Astrocyte of the hippocampus (primary cell): ENCODE measurements at places on chromosomes 13 and 19.

DNA sequence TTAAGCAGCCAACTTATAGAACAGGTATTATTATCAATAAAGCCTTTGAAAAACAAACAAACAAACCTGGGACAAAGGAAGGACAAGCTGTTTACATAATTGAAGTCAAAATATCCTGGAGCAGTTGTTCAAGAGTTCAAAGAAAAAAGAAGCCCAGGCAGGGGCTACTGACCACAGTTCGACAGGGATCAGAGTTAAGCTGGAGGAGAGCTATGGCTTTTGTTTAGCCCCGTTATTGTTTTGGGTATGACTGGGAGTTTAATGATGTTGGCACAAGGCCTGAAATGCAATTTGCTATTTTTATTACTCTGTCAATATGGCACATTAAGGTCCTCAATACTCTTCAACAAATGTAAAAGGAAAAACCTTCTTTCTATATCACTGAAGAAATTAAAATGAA, 624.4 kb upstream of the KLHL1 start:
- peak; percentile 4 for DNase-seq

DNA sequence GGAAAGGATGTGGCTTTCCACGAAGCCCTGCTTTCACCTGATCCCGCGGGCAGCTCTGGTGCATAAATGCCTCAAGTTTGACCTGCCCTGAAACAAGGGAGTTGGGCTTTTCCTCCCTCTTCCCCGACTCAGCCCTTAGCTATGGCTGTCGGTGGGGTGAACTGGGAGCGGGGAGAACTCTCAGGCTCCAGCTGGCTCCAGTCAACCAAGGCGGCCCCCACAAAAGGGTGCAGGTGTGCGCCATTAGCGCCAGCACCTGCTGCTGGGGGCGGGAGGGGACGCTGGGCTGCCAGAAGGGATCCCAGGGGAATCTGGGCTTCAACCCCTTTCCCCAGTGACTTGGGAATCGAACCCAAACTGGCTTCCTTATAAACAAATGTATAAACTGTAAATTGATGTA, 7.1 kb upstream of the DHRS12 start:
- no peak for DNase-seq

DNA sequence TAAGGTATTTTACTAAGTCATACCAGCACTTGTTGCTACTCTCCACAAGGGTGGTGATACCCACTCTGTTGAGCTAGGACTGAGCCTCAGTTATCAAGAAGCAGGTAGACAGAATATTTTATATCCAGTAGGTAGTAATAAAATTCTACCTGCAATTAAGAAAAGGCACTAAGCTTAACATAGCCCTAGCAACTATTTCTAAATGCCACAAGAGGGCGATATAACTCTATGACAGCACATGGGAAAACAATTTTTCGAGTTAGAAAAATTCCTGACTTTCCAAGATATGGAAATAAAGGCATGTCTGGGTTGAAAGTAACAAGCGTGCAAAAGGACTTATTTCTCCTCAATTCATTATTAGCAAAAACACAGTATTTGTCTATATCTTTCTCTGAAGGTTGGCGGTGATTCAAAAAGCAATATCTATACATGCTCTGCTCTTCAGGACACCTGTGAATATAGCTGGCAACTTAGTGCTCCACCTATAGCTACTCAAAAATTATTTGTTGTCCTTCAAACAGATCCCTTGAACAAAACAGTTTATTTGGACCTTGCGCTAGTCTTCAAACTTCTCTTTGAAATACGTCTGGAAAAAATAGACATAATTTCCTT, 14.7 kb downstream of the CCDC169 start:
- peak; percentile 69 for DNase-seq

DNA sequence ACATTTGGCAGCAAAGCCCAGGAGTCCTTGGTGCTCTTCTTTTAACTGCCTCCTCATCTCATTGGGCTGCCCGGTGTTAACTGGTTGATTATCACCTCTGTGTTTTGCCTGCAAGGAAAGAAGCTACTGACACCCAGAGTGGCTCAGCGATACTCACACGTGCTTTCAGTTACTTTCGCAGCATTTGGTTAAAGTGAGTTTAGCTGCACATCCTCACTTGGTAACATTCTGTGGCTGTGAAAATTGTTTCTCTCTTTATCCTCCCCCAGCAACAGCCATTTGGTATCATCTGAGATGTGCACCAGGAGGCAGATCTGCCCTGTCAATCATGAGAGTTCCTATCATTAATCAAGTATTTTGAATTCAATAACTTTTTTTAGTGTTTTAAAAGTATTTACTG, 44.6 kb upstream of the GPR183 start:
- DNase-seq, result no peak

DNA sequence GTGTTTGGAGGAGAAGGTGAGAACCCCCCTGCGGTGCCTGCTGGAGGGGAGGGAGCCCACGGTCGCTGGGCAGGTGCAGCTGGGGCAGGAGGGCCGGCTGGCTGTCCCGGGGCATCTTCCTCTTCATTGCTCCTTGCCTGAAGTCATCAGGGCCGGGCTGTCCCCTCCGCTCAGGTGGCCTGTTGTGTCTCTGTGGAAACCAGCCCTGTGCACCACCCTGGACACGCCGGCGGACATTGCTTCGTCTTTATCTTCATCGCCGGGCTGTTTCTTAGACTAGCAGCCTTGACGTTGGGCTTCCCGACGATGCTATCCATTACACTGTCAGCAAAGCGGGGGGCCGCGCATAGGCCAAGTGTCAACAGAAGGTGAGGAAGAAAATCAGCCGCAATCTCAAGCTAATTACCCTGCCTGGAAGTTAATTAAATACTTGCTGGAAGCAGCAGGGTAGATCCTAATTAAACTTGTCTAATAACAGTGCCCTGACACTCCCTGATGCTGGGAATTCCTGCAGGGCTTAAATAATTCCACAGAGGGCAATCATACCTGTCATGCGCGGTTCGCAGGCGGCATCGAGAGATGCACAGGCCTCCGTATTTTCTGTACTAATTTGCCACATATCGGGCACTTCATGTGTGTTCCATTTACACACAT, 111.4 kb upstream of the SOX1 start:
- no peak for DNase-seq

DNA sequence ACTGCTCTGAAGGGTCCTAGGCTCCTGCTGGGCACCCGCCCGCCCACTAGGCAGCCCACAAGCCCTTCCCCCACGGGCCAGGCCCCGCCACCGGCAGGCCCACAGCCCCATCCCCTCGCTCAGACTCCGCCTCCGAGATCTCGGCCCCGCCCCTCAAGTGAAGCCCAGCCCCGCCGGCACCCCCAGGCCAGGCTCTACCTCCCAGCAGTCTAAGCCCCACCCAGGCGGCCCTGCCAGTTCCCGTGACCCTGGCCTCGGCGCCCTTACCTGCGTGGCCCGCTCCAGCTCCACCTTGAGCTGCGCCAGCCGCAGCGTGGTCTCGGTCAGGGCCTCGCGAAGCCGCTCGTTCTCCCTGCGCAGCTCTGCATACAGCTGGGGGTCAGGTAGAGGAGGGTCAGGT, 16.3 kb downstream of the EPS8L1 start:
- no peak for DNase-seq

GRCh38 chr13:23609414-23609760, 39.2 kb downstream of the TNFRSF19 start:
- peak; percentile 77 for DNase-seq

GRCh38 chr13:23618341-23618740, 48.1 kb downstream of the TNFRSF19 start:
- DNase-seq, result peak; percentile 98

GRCh38 chr19:39038098-39038497, 5.7 kb upstream of the FBXO27 start:
- DNase-seq, result peak; percentile 58

- no peak for DNase-seq
These were observed 997 bp upstream of the KCNN4 start for GRCh38 chr19:43781630-43782310.

- DNase-seq, result peak; percentile 95
These were observed 3.4 kb downstream of the TPGS1 start for GRCh38 chr19:510606-511100.

GRCh38 chr13:59439776-59440428, 723.8 kb downstream of the DIAPH3 start:
- DNase-seq, result no peak

- peak; percentile 48 for DNase-seq
These were observed 12.7 kb upstream of the ZNF121 start for GRCh38 chr19:9597027-9597426.

- DNase-seq, result no peak
These were observed 12.6 kb upstream of the MAB21L1 start for GRCh38 chr13:35489050-35489449.

GRCh38 chr19:11254666-11255065, 7.7 kb downstream of the DOCK6 start:
- DNase-seq, result no peak

GRCh38 chr13:99287551-99287950, 19.6 kb downstream of the GPR183 start:
- no peak for DNase-seq

GRCh38 chr19:41933693-41934426, 5.6 kb upstream of the ERFL start:
- DNase-seq, result no peak

DNA sequence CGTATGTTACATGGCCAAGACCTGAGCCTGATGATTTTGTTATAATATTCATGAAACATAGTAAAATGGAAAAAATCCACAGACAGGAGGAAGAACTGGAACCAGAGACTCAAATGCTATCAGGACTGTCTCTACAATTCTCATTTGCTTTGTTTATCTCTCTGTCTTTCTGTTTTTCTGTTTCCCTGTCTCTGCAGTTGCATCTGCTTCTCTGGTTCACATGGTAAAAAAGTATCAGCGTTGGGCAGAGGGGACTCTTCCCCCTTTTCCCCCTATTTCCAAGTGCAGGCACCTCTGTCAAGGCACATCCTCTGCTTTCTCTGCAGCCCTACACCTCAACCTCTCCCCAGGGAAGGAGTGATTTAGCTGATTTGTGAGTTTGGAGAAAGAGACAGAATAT, 41.2 kb upstream of the VWA8 start:
- DNase-seq, result no peak

- no peak for DNase-seq
These were observed 33.1 kb downstream of the MYO16 start for GRCh38 chr13:108662528-108662927.

GRCh38 chr19:55056827-55057226, 6.1 kb downstream of the RDH13 start:
- no peak for DNase-seq

- peak; percentile 59 for DNase-seq
These were observed 3.9 kb downstream of the NFIC start for GRCh38 chr19:3370214-3370720.

DNA sequence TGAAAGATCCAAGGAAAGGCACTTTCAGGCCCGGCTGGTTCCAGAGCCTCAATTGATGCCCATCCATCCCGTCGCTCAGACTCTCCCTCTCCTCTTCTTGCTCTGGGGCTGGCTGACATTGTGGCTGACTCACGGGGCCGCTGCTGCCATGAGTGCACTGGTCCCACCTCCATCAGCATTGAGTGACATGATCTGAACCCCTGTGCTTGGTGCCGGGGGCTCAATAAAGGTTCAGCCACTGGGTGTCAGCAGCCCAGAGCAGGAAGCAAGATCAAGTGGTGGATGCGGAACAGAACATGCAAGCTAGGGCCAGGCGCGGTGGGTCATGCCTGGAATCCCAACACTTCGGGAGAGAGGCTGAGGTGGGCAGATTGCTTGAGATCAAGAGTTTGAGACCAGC, 39.5 kb downstream of the COMP start:
- DNase-seq, result no peak

GRCh38 chr13:98406971-98407370, 169.9 kb downstream of the STK24 start:
- no peak for DNase-seq

DNA sequence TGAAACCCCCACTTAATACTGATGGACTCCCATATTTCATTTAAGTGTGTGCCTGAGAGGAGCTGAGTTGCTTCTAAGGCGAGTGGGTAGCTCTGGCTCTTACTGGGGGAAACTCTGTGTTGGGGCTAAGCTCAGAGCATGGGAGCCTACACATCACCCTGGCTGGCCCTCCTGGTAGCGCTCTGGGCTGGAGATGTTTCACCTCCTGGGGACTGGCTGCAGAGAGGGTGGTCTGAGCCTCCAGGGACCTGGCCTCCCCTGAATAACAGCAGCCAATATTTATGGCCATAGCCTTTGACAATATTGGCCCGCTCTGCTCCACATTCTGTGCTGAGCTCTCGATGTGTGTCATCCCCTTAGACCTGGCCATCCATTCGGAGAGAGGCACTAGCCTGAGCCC, 316.5 kb downstream of the ZNF536 start:
- DNase-seq, result no peak

DNA sequence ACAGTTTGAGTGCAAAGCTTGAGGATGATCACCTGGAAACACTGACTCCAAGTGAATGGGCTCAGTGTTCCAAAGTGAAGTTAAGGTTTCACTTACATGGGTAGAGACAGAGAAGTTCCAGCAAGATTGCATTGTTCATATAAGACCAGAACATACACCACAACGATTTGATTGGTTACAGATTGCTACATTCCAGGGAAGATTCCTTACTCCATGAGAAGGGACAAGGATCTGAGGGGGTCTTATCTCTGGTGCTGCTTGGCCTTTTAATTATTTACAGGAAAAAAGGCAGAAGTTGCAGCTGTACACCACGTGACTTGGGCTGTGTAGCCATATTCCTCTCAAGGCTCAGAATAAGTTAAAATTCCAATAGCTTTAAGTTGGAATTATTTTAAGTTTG, 12.3 kb downstream of the WDFY2 start:
- DNase-seq, result no peak

DNA sequence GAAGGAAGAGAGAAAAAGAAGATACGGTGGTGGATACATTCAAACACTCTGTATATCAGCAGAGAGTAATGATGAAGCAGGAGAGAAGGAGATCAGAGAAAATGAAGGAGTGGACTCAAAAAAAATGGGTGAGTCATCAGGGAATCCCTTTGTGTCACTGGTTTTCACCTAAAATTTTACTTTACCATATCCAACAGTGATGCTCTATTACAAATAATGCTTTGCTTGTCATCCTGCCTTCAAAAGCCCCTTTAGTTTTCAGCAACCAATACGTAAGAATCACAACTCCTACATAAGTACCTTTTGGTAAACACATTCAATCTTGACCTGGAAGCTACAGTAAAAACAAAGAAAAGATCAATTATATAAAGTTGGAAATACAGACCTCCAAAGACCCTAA, 88.8 kb downstream of the ENOX1 start:
- DNase-seq, result no peak

DNA sequence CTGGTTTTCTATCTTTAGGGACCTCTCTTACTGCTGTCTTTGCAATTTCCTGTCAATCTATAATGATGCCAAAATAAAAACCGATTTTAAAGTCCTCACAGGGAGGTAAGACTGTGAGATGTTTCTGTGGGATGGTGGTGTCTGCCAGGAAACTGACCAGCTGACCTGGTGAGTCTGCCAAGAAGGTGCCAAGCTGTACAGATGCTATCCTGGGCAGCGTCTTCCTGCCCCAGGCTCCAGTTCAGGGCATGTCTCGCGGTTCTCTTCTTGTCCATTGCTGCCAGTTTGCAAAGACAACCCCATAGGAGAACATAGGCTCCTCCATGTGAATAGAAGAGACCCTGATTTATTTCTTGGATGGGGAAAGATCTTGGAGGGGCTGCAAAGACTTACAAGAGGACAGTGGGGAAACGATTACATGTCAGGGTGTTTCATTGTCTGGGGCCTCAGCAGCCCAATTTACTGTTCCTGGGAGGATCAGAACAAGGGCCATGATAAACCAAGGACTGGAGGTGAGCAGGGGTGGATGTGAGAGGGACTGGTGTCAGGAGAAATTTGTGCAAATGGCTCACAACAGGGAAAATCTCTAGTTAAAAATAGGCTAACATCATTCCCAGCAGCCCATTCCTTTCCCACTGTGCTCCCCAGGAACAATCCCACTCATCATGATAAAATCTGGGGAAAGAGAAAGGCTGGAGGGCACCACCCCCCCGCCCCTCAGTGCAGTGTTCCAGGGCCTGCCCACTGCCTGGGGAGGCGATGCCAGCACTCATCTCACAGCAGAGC, 42.7 kb upstream of the VSTM2B start:
- DNase-seq, result no peak
